ENCODE measurements at places on chromosomes 2 and 18.

DNA sequence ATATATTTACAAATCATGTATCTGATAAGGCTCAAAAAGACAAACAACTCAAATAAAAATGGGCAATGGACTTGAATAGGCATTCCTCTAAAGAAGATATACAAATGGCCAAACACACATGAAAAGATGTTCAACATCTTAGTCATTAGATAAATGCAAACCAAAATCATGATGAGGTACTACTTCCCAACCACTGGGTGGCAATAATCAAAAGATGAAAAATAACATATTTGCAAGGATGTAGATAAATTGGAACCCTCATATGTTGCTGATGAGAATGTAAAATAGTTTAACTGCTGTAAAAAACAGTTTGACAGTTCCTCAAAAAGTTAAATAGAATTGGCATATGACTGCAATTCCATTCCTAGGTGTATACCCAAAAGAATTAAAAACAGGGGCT lies 132.3 kb downstream of the TTC32 start:
- no peak for DNase-seq

DNA sequence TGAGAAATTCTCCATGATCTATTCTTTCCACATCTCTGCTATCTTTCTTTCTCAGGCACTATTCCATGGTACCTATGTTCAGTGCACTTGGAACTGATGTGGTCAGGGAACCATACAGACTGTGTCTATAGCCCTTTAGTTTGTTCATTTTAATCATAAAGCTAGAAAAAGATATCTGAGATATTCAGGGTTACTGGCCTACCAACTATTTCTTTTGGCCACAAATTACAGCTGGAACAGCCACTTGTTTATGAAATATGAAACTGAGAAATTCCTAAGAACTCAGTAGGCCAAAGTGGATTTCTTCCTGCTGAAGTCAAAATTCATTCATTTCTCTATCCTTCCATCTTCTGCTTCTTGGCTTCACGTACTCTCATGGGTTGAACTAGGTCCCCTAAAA lies 22.8 kb upstream of the LYPD1 start:
- DNase-seq = no peak

- no peak for DNase-seq
Measured at GRCh38 chr2:159637988-159638501, 21.7 kb upstream of the BAZ2B start.

- no peak for DNase-seq
Measured at GRCh38 chr18:28760299-28760698, 583.4 kb upstream of the CDH2 start.

DNA sequence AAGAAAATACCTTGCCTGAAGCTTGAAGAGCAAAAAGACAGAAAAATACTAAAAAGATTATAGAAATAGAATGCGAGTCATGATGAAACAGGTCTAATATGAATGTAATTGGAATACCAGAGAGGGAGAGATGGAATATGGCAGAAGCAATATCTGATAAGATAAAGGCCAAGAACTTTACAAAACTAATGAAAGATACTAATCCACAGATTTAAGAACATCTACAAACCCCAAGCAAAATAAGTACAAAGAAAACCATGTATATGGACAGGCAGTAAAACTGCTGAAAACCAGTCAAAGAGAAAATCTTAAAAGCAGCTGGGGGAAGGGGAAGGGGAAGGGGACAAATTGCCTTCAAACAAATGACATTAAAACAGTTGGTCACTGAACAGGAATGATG lies 67.0 kb downstream of the PIGN start:
- DNase-seq = no peak

- no peak for DNase-seq
Measured at GRCh38 chr2:35495182-35495581, 860.4 kb upstream of the CRIM1 start.

DNA sequence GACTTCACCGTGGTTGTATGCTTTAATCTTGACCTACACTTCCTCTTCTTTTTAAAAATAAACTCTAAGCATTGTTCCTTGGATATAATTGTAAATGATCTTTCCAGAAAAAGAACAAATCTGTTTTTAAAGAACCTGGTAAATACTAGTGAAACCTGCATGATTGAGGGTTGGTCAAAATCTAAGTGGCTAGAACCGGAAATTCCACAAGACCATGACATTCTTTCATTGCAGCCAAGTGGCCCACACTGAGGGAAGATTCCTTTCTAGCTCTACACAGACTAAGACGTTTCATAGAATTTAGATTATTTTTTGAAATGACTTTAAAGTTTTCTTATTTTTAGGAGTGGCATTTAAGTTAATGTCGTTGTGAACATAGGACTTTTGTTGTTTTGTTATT lies 356.7 kb downstream of the NYAP2 start:
- no peak for DNase-seq

Data from CD8-positive, alpha-beta memory T cell (primary cell).